Activated T-helper 2 cell treated with anti-CD3 and anti-CD28 coated beads, Interferon-gamma antibody, Interleukin-2, Interleukin-4, amounts not matched to agents 10 μg/mL and 5 μg/mL and 100 μg/mL, durations not matched to agents 14 hours and 24 hours and 36 hours (primary cell): ENCODE measurements at places on chromosomes 7 and 10.

GRCh38 chr10:87771871-87772500 is 46.0 kb downstream of the ATAD1 start:
- no peak for DNase-seq

GRCh38 chr7:135990258-135990657 is 13.1 kb upstream of the MTPN start:
- no peak for DNase-seq

DNA sequence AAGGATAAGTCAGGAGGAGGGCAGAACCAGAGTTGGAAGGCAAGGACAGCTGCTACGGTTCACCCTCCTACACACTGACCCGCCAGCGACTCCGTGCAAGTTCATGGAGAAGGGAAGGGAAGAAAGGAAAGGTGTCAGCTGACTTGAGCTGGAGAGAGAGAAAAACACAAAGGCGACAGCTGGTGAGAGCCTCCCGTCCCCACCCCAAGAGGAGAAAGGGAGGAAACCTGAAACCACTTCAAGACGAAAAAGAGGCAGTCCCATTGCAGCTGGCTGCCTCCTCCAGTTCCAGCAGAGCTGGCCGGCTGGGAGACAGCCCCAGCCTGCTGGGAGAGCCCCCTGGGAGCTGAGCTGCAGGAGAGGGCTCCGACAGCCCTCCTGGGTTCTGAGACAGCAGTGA is 75.2 kb downstream of the PARD3 start:
- no peak for DNase-seq

DNA sequence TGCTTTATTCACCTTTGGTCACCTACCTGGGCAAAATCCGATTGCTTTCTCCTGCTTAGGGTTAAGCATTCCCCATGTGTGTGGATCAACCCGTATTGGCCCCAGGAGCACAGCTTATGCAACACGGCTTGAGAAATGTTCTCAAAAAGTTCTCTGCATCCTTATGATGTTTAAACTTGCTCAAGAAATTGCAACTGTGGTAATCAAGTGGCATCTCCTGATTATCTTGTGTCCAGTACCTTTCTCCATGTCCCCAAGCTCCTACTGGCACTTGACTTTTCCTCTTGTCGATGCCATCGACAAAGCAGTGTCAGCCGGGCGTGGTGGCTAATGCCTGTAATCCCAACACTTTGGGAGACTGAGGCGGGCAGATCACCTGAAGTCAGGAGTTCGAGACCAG is 4.7 kb upstream of the PKD2L1 start:
- DNase-seq, result no peak

DNA sequence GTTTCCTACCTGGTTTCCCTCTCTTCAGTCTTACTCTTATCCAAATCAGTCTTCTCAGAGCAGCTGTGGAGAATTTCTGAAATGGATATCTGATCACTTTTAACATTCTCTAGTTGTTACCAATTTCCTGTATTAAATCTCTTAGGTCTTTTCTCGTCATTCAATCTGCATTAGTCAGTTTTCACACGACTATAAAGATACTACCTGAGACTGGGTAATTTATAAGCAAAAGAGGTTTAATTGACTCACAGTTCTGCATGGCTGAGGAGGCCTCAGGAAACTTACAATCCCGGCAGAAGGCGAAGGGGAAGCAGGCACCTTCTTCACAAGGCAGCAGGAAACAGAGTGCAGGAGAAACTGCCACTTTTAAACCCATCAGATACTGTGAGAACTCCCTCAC is 444.8 kb downstream of the GATA3 start:
- DNase-seq, result no peak

GRCh38 chr10:20877986-20878983 is 18.8 kb downstream of the NEBL start:
- no peak for DNase-seq

- DNase-seq, result no peak
Measured at GRCh38 chr7:16670021-16670420, 24.0 kb downstream of the BZW2 start.

GRCh38 chr7:80790877-80791276 is 128.0 kb downstream of the SEMA3C start:
- no peak for DNase-seq

GRCh38 chr10:121131426-121132265 is 280.5 kb downstream of the WDR11 start:
- no peak for DNase-seq

DNA sequence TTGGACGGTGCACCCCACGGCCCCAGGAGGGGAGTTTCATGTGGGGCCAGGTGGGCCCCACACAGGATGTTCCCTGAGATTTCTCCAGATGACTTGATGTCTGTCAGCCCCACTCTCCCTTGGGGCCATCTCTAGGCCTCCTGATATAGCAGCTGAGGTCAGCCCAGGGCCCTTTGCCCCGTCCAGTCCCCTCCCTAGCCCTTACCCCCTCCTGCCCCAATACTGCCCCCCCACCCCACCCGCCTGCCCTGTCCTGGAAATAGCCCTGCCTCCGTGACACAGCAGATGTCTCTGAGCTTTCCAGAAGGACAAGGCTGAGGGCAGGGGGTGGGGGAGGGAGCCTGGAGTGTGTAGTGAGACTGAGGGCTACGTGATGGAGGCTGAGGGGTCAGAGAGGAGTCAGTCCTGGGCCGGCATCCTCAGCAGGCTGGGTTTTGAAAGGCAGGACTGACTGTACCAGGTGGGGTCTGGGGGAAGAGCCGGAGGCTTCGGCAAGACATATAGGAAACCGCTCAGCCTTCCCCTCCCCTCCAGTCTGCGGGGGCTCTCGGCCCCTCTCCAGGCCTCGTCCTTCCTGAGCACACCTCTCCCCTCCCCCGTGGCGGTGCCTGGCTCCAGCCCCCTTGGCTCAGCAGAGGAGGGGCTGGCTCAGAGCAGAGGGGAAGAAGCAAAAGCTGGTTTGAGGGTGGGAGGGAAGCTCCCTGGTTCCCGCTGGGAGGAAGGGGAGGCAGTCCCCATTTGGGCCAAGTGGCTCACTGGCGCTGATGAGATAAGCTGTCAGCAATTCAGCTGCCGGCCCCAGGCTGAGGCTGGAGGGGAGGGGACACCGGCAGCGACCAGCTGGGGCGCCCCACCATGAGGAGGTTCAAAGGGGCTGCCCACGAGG is 2.0 kb downstream of the FLNC start:
- no peak for DNase-seq

DNA sequence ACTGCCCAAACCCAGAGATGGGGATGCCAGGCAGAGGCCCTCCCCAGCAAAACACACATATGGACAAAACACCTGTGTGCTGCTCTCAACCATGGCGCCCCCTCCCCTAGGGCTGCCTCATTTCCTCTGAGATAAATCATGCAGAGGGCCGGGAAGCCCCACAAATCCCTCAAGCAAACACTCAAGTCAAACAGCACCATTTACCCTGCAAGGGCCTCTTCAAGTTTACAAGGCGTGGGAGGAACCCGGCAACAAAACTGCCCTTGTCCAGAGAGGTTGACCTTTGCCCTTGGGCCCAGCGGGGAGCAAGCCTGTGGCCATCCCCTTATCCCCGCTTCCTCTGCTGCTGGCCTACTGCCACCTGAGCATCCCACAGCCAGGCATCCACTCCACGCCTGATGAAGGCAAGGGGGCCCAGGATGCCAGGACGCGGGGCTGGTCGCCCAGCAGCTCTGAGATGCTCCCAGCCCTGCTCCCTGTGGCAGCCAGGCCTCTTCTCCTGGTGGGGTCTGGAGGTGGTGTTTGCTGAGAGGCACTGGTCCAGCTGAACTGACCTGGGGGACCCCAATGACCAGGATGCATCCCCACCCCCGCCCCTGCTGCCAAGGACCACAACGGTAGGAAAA is 77.4 kb downstream of the DLG5 start:
- no peak for DNase-seq

GRCh38 chr10:44956226-44956625 is 3.4 kb upstream of the RASSF4 start:
- peak; percentile 4 for DNase-seq

- DNase-seq, result no peak
Measured at GRCh38 chr10:26557641-26558014, 119.5 kb downstream of the APBB1IP start.

DNA sequence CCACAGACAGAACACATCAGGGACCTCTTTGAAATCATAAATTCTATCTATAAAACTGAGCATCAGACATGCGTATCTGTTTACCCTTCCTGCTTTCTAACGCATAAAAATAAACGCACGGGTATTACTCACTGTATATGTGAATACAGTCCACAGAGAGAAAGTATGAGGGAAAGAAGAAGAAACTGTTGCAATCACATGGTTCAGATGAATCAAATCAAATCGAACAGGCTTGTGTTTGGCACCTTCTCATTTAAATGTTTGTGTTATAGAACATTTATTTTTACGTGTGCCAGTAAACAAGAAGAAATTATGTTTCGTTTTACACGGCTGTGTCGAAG is 322.0 kb downstream of the FRMD4A start:
- DNase-seq, result no peak

DNA sequence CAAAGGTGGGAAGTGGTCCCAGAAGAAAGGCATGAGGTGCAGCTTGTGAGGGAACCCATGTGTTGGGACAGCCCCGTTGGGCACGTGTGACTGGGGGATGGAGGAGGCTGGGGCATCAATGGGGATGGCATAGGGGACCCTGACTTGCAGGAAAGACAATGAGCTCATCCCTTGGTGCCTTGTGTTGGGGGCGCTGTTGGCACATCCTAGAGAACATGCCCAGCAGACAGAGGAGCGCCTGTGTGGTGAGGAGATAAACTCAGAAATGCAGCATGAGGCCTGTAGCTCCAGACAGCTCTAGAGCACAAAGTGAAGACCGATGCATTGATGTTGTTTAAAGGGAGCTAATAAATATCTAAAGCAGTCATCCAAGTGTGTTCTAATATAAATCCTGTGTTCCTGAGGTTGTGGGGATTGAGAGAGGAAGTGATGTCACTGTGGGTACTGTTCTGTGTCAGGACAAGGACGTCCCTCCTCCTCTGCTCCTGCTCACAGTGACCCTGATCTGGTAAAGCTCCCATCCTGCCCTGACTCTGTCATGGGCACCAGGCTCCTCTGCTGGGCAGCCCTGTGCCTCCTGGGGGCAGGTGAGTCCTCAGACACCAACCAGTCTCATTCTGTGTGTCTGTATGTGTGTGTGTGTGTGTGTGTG is 126.1 kb upstream of the PRSS58 start:
- DNase-seq, result no peak
